ENCODE measurements at places on chromosomes 13 and 19.

DNA sequence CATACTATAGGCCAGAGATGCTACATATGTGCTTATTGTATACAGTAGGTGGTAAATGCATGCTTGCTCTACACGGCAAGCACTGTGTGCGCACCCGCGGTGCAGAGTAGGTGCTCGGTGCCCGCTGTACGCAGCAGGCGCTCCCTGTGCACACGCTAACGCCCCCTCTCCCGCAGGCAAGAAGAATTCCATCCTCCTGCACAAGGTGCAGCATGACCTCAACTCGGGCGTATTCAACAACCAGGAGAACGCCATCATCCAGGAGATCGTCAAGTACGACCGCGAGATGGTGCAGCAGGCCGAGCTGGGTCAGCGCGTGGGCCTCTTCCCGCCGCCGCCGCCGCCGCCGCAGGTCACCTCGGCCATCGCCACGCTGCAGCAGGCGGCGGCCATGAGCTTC lies 17.7 kb downstream of the POLRMT start:
- DNase-seq: no peak

GRCh38 chr19:48760504-48761205 lies 5.3 kb downstream of the FGF21 start:
- no peak for DNase-seq

DNA sequence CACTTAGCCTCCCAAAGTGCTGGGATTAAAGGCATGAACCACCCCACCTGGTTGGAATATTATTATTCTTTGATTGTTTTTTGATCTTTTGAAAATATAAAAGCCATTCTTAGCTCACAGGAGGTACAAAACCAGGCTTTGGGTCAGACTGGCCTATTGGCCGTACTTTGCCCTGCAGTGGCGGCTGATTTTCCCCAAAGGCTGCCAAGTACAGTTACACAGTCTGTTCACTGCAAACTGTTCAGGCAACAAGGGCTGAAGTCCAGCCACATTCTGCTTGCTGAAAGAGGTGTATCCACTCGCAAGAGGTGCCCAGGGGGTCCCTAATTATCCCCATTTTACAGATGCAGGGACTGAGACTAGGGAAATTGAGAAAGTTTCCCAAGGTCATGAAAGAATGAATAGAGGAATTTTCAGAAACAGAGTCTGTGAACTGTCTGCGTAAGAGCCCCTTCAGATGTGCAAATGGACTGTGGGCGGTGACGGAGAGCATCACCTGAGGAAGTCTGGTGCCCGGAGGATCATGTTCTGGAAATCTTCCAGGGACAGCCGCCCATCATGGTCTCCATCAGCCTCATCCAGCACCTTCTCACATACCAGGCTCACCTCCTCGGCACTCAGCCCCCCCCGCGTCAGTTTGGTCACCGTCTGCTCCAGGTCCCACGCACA lies 9.0 kb downstream of the CIB3 start:
- no peak for DNase-seq

DNA sequence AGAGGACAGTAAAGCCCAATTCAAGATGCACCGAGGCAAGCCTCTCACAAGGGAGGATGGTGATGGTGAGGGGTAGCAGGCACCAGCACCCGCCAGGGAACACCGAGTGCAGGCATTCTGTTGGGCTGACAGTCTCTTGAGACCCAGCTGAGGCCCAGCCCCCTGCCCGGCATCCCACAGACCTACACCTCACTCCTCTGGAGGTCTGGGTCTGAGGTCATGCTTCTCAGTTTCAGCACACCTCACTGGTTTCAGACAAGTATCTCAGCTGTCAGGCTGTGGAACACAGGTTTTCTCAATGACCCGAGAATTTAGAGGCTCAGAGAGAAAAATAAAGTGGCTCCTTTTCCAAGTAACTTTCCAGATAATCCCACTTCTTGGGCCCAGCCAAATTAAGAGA lies 27.7 kb upstream of the EPHX3 start:
- DNase-seq: no peak

GRCh38 chr13:72657379-72657778 lies 70.0 kb downstream of the MZT1 start:
- DNase-seq: no peak

GRCh38 chr13:30744056-30744680 lies 8.8 kb downstream of the ALOX5AP start:
- DNase-seq: no peak

DNA sequence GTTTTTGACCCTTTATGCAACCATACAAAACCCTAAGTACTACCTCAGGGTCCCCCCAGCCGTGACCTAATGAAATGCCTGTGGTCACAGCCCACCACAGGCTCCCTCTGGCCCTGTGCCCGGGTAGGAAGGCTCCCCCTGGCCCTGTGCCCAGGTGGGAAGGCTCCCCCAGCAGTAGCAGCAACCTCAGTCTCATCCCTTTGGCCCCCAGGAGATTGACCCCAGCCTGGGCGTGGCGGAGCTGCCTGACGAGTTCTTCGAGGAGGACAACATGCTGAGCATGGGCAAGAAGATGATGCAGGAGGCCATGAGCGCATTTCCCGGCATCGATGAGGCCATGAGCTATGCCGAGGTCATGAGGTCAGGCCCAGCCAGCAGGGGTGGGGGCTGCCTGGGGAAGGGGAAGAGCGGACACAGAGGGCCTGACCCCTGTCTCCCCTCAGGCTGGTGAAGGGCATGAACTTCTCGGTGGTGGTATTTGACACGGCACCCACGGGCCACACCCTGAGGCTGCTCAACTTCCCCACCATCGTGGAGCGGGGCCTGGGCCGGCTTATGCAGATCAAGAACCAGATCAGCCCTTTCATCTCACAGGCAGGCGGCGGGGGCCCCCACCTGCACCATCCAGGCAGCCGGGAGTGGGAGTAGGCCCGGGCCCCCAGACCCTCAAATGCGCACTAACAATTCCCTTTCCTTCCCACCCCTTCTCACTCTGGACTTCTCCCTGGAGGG lies 6.3 kb upstream of the BEST2 start:
- no peak for DNase-seq

DNA sequence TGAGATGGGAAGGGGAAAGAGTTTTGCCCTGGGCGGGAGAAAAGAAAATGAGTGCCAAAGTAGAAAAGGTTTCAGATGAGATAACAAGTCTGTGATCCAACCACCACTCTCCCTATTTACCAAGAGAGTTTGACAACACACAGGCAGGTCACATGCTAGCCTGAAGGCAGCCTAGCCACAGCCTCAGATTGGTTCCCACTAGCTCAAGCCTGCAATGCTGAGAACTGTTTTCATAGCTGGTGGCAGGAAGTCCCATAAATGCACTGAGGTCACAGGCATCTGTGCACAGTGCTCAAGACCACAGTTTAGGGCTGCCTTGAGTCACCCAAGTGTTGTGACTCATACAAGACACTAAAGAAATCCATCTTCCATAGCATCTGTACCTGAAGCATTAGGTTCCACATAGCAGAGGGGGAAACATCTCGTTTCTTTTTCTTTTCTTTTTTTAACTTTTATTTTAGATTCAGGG lies 18.5 kb upstream of the POP4 start:
- no peak for DNase-seq

DNA sequence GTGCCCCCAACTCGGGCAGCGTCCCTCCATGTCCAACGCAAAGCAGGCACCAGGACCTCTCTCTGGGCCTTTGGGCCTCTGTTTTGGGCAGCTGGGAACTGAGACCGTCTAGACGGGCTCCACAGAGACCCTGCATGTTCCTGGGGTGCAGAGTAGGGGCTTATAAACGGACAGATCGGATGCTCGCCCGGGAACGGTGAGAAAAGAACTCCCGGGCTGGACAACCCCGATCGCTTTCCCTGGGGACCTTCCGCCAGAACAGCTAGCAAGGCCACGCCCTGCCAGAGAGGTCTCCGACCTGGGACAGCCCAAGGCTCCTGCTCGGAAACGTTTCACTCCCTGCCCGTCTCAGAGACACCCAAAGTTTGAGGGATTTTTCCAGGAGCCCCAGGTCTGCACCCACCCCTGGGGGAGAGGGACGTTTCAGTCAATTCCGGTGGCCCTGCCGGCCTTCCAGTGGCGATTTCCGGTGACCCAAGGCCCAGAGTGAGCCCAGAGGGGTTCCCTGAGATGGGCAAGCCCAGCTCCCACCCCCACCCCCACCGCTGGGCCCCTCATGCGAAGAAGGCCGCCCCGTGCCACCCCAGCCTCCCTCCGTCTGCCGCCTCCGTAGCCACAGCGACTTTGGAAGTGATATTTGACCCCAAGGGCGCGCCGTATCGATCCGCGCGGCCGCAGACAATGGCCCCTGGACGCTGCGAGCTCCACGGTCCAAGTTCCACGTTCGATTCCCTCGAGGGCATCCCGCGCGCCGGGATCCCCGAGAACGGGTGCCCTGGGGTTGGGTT lies 1.7 kb downstream of the NR2F6 start:
- DNase-seq: no peak

GRCh38 chr19:41309180-41310032 lies 566 bp upstream of the CCDC97 start:
- DNase-seq: no peak

- DNase-seq: no peak
Observed at GRCh38 chr19:32651729-32652140, 23.2 kb downstream of the ANKRD27 start.

DNA sequence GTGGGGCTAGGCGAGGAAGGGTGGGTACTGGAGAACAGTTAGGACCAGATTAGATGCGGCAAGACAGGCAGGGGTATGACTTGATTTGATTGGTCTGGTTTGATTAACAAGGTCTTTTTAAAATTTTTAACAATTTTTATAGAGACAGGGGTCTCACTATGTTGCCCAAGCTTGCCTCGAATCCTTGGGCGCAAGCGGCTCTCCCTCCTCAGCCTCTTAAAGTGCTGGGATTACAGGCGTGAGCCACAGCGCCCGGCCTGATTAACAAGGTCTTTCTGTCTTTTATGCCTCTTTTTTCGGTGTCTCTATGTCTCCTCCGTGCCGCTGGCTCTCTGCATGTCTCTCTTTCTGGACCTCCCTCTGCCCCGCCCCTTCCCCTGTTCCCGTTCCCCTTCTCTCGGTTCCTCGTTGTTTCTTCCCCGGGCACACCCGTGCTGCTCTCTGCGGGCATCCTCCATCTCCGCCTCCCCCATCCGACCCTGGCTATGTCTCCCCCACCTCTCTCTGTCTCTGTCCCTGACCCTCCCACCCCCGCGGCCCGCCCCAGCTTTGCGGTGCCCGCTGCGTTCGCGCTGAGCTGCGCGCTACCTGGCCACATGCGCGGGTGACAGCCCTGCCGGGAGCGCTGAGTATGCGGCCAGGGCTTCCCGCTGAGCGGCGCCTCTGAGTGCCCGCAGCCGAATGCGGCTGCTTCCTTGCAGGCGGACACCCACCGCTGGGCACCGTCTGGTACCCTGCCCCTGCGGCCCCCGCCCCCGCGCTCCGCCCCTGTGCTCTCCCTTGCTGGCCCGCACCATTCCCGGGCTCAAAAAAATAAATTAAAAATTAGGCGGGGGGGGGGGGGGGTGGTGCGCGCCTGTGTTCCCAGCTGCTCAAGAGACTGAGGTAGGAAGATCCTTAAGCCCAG lies 8.1 kb upstream of the SDHAF1 start:
- DNase-seq: peak; percentile 73

DNA sequence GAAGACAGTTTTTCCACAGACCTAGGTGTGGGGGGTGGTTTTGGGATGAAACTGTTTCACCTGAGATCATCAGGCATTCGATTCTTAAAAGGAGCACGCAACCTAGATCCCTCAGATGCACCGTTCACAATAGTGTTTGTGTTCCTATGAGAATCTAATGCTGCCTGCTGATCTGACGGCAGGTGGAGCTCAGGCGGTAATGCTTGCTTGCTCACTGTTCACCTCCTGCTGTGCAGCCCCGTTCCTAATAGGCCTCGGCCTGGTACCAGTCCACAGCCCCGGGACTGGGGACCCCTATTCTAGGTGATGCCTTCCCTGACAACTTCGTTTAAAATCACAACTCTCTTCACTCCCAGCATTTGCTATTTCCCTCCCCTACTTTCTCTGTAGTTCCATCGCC lies 149.6 kb downstream of the IER2 start:
- no peak for DNase-seq

DNA sequence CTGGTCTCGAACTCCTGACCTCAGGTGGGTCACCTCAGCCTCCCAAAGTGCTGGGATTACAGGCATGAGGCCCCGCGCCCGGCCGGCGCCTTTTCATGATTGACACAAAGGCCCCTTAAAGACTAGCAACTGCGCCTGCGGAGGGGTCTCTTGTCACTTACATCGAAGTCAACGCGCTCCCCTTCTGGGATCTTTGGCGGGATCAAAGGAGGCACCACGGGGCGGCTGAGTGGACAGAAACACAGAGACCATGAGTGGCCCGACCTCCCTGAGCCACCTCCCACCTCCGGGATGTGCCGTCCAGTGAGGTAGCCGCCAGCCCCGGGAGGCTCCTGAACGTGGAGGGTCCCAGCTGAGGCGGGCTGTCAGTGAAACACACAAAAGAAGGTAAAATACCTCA lies 7.3 kb downstream of the TNNT1 start:
- DNase-seq: no peak

DNA sequence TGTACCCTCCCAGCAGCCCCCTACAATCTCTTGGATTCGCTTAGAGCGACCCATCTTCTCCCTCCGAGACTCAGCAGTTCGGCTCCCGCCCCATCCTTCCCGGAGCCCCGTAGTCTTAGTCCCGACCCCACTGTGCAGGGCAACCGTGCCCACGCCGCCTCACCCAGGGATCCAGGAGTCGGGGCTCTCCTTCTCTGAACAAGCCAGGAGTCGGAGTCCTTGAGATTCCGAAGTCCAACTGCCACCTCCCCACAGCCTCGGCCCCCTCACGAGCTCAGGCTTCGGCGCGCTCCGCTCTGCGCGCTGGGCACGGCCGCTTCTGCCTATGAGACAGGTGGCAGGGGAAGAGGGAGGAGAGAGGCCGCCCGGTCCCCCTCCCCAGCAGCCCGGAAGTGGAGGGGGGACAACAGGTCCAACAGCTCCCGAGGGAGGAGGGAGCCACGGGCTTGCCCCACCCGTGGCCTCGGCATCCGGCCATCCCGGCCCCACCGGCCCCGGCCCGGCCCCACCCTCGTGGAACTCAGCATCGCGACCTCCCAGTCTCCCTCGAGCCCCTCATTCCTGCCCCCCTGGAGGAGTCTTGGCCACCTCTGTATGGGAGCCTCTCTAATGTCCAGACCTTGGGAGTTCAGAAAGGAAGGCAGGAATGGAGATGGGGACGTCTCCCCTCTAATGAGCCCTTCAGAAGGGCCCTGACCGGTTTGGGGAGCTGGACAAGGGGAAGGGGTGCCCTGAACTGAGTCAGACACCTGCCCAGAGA lies at the start of gene PHLDB3:
Gene PHLDB3 (minus strand): TSS at position 321 of the 760 bp plus-strand sequence. CDS start 628 bp downstream, outside the sequence.
- peak; percentile 56 for DNase-seq

DNA sequence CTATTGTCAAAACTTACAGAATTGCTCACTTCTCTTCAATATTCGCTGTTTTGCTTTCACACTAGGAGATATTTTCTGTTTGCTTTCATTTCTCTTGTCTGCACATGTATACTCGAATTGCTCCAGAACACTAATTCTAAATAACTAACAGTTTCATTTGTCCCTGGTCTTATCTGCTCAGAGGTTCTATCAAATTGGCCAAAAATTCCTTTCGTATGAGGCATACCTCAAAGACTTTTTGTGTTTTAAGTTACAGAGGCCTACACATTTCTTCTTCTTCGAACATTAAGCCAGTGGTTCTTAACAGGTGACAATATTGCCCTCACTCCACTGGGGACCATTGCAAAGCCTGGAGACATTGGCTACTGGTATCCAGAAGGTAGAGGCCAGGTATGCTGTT lies 1314.6 kb downstream of the EFNB2 start:
- DNase-seq: no peak
